Stimulated activated CD4-positive, alpha-beta T cell treated with anti-CD3 and anti-CD28 coated beads, Interleukin-15, amount 100 ng/mL, for 1 hour (primary cell): ENCODE measurements at places on chromosomes 11 and 22.

DNA sequence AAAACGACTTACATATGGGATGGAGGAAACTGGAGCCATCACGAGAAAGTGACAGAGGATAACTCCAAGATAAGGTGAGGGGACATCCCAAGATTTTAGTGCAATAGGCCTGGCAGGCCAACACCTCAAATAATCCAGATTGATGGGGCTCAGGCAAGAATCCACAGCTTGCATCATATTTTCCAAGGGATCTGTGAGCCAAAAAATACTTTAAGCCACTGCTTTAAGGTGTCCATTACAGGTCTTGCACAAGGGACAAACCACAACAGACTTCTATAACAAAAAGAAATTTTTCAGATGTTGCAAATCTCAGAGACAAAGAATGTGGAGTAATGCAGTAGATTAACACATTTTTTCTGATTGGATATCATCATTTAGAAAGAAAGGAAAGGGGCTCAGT lies 45.6 kb downstream of the DENND5A start:
- no peak for DNase-seq

GRCh38 chr11:73349633-73350032 lies 26.6 kb upstream of the RELT start:
- no peak for DNase-seq

DNA sequence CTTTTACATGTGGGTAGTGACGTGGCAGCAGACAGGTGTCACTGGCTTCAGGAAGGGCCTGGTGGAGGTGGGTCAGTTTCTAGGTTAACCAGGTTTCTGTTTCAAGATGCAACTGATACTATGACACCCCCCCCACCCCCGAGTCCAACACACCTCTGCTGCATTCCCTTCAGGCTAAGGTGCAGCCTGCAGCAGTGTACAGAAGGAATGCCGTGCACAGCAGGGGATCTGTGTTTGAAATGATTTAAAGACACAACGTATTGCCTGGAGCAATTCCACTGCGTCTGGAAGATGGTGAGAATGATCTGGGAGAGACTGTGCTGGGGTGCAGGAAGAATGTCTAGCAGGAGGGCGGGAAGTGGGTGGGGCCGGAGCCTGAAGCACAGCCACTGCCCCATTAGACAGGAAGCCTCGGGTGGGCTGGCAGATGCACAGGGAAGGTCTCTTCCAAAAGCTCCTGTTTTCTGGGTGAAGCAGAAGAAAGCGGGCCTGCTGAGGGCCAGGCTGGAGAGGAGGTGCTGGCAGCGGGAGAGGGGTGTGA lies 11.9 kb upstream of the TESMIN start:
- no peak for DNase-seq

DNA sequence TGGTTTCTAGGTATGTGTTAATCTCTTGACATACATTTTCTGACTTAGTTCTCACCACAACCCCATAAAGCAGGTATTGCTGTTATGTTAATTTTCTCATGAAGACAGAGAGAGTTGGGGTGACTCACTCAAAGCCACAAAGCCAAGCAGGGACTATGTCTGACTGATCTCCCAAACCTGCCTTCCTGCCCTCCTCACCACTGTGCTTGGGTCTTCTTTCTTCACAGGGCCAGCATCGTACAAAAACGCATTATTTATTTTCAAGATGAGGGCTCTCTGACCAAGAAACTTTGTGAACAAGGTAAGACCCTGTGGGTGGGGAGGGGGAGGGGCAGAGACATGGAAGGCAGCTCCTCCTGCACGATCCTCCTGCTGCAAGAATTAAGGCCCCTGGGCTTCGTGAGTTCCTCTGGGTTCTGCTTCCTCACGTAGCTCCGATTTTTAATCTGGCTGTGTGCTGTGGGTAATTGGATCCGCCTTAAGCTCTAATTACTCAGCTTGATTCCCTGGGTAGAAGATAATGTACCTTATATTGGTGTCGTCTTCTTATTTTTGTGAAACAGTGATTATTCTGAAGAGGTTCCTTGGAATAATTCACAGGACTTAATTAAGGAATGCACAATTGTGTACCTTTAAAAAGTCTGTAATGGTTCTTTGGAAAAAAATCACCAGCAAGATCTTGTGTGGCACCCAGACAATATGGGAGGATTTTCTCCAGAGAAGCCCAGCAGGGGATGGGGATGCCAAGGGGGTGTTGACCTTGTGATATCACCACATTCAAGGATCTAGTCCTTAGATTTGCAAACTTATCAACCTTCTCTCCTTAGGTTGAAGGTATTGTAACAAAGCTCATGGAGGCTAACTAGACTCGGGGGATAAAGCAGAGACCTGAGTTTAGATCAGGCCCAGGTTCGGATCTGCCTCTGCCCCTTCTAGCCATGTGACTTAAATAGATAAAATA lies 112.9 kb downstream of the SPON1 start:
- DNase-seq = peak; percentile 11

GRCh38 chr11:124915541-124916369 lies 3.3 kb upstream of the HEPN1 start:
- no peak for DNase-seq

DNA sequence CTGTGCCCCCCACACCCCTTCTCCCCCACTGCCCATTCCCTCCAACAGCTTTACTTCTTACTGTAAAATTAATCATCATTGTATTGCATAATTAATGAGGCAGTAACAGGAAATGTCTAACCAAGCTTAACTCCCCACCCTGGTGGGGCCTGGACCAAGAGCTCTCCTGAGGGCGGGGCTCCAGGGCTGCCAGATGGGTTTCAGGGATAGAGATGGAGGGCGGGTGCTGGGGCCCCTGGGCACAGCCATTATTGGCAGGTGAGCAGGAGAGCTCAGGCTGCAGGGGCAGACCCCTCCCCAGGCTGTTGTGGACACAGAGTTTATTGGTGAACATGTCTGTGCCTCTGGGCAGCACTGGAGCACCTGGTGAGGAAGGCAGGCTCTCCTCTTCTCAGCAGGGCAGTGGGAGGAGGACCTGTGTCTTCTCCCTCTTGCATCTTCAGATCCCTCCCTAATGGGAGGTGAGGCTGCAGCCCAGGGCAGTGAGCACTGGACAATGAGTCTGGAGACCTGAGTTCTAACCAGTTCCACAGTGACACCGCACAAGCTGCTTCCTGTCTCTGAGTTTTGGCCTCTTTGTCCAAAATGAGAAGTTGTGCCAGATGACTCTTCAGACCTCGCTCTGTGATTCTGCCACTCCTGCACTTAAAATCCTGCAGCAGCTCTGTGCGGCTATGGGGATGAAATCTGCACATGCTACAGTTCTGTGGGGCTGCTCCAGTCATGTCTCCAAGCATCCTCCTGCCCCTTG lies 233.3 kb downstream of the CEP164 start:
- DNase-seq = no peak

- no peak for DNase-seq
Observed at GRCh38 chr22:48263791-48264351, 1501.4 kb downstream of the TBC1D22A start.

GRCh38 chr11:30143098-30143705 lies 87.6 kb upstream of the FSHB start:
- DNase-seq = no peak

- no peak for DNase-seq
Observed at GRCh38 chr11:1548221-1549070, 23.6 kb downstream of the DUSP8 start.

DNA sequence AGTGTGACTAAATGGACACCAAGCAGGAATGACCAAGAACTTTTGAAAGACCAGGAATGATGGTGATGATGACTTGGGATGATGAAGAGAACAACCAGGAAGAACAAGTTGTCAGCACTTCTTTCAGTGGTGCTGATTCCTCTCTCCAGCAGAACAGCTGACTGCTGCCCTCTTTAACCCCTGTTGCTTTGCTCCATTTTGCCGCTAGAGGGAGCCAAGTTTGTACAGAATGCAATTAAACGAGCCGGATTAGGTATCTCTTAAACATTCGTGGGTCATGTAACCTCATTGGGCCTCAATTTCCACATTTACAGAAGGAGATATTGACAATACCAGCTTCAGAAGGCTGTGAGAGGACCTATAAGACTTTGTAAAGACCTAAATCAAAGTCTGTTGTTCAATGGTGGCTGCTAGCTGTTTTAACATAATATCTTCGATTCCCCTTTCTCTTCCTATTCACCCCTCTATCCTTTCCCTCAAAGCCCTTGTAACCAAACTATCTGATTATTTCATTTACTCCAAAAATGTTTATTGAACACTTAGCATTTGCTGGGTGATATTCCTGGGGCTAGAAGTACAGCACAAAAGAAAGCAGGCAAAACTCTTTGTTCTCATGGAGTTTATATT lies 1.9 kb downstream of the OR4S1 start:
- peak; percentile 33 for DNase-seq

- no peak for DNase-seq
Observed at GRCh38 chr11:23543651-23544222, 683.5 kb upstream of the CCDC179 start.

DNA sequence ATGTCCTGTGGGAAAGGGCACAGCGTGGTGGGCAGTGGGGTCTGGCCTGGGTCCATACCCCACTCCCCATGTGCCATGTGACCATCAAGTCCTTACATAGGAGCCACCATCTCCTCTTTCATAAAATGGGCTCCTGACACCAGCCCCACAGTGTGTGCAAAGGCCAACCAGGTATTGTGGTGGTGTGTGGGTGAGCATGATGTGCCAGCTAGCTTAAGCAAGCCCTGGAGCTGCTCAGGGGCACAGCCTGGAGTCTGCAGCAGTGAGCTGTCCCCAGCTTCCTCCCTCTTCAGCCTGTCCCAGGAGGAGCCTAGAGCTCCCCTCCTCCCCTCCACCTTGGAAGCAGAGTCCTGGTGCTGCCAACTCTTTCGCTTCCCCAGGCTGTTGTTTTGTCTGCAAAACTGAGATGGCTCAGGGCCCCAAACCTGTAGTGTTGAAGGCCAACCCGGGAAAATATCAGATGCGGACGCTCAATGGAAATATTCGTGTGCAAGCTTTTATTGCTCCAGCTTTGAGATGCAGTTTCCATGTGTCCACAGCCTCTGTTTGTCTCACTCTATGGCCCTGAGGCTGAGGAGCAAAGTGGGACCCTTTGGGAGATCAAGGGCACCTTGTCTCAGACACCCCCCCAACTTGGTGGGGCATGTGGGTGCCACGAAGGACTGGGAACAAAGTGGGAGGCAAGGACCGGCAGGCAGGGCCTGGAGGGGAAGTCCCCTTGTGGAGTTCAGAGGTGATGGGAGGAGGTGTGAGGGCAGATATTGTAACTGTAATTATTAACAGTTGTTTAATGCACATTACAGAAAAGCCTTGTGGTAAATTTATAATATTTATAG lies 92.6 kb downstream of the CTTN start:
- no peak for DNase-seq

- no peak for DNase-seq
Observed at GRCh38 chr11:68043349-68044144, 4.7 kb downstream of the TCIRG1 start.

GRCh38 chr11:126838779-126839178 lies 161.8 kb downstream of the KIRREL3 start:
- DNase-seq = no peak

DNA sequence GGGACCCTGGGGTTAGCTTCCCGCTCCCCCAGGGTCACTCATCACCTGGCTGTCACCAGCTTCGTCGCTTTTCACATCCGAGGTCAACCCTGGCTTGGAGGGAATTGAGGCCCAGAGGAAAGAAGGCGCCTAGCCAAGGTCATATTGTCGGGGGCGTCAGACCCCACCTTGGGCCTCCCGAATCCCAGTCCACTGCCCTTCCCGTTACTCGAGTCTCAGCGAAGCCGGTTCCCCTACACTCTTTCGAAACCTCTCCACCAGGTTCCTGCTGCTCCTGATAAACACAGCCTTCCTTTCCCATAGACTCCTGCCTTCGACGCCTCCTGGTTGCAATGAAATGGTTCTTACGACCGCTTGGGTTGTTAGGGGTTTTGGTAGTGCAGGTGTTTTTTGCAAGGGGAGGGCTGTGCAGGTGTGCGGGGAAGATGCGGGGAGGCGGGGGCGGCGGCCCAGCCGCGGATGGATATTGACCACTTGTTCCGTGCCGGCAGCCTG lies 642 bp downstream of the NAA40 start:
- no peak for DNase-seq

DNA sequence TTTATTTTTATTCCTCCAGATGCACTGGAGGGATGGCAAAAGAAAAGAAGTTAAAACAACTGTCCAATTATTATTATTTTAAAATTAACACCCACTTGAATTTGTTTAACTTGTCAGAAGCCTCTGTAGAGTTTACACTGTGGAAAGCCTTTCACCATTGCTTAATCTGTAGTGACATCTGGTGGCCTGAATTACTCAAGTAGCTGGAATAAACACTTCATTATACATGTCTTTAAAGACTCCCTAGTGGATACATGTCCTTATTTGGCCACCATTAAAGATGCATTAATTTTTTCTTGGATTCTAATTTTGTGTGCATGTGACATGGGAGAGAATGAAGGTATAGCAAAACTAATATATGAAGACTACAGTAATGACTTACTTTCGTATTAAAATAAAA lies 1496.5 kb downstream of the FAM181B start:
- no peak for DNase-seq

- DNase-seq = no peak
Observed at GRCh38 chr11:20973940-20974559, 304.7 kb downstream of the NELL1 start.

DNA sequence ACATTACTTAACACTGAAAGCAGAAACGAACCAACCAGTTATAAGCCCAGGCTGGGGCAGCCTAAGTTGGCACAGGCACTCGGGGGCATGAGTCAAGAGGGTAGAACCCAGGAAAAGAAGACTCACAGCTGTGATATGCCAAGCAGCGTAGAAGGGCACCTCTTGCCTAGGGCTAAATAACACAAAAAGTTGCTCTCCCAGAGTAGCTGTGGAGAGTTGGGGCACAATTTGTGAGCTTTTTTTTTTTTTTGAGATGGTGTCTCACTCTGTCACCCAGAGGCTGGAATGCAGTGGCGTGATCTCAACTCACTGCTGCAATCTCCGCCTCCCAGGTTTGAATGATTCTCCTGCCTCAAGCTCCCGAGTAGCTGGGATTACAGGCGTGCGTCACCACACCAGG lies 8.8 kb downstream of the CLMP start:
- no peak for DNase-seq

DNA sequence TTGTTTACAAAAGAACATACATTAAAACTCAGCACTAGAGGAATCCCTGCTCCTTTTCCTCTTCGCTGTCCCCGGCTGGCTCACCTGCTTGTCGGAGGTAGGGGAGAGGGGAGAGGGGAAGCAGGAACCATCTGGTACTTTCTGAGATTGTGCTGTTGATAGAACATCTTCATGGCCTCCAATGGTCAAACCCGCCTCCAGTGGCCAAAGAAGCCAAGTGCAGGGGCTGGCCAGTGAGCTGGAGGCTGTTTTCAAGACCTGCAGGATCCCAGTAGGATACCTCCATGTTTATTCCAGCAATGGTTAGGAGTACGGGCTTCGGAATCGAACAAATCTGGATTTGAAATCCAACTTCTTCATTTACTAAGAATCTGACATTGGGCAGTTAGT lies 92.6 kb downstream of the PKNOX2 start:
- no peak for DNase-seq

DNA sequence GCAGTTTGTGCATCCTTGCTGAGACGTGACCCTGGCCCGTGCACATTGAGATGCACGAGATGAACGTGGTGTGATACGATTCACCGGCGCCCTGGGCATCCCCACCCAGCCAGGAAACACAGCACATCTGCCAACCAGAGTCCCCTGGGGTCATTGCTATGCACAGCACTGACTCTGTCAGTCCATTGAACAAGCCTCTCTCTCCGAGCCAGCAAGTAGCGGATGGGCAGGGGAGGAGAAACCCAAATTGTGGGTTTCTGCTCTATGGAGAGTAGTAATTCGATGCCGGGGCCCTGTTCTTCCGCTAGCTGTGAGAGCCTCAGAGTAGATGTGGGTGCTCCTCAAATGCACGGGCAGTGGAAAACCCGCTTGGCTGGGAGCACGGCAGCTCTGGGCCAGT lies 85.1 kb downstream of the ARHGAP8 start:
- DNase-seq = no peak

GRCh38 chr11:33445761-33446161 lies 188.6 kb downstream of the HIPK3 start:
- DNase-seq = no peak

- DNase-seq = no peak
Observed at GRCh38 chr11:79066456-79067351, 374.1 kb downstream of the TENM4 start.
